ENCODE measurements at places on chromosomes 2 and 18.

DNA sequence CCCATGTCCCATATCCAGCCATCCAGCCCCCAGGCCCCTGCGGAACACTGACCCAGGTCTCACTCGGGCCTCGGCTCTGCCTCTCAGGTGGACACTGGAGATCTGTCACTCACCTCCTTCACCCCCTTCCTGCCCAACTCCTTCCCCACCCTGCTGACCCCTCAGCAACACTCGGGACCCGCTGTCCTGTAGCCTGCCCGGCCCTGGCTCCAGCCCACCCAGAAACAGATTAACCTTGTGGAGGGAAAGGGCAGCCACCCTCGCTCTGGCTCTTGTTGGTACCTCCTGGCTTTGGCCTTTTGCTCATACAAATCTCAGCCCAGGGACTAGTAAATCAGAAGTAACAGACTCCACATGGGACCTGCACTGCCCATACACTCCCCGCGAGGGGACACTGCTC lies 29.8 kb upstream of the PRLH start:
- no peak for DNase-seq

- DNase-seq, result peak; percentile 66
Observed at GRCh38 chr2:64978514-64979268, 10.5 kb upstream of the SLC1A4 start.

- no peak for DNase-seq
Observed at GRCh38 chr2:10686176-10686730, 3.5 kb downstream of the NOL10 start.

- DNase-seq, result no peak
Observed at GRCh38 chr2:226256709-226257376, 542.8 kb downstream of the IRS1 start.

GRCh38 chr2:6838673-6839319 lies 26.9 kb downstream of the CMPK2 start:
- DNase-seq, result no peak

- no peak for DNase-seq
Observed at GRCh38 chr2:120915670-120916069, 180.0 kb downstream of the GLI2 start.

All from suppressor macrophage (primary cell).